CD4-positive, alpha-beta T cell (primary cell): ENCODE measurements at places on chromosomes 5 and 9. TPM values are rescaled to one million over a fixed set of nuclear protein-coding genes. Genes with fewer than 3 reads are reported as not detected.

Gene COL15A1
- total RNA-seq, result not detected

DNA sequence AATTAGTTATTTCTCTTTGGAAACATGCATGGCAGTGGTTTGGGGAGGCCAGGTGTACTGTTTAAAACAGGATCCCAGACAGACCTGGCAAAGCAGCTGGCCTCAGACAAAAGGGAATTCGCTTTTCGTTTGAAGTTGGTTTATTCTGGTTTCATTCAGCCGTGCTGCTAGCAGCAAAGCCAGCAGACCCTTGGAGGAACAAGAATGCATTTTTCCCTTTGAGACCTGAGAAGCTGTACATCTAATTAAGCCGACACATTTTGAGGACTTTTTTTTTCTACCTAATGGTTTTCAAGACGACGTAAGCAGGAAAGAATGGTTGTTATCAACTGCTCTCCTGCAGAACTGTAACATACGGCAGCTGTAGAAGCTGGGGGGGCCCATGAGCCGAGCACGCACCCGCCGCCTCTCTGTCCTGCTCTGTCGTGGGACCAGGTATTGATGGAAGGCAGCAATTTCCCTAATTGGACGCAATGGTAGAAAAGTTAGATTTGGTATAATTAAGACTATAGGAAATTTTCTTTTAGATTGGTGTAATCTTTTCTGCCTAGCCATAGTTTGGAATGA, 13.6 kb downstream of the PLEKHG4B start:
- DNase-seq, result no peak

GRCh38 chr9:133141833-133142595, 21.0 kb upstream of the RALGDS start:
- peak; percentile 83 for DNase-seq

Gene TUBB4B
- total RNA-seq, result 93.8 TPM

DNA sequence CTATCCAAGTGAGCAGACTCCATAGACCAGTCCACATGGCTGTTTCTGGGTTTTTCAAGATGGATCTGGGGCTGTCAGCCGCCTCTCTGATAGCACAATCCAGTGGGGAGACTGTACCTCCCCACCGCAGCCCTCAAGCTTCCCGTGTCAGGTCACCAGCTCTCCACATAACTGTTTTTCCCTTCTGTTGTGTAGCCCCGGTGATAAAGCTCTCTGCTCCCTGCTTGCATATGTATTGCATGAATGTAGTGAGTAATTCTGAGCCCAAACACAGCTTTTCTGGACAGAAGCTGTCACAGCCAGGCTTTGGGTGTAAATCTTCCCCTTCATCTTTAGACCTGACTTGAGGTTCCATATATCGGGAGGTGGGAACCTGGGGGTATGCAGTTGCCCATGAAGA, 23.1 kb upstream of the CFAP157 start:
- no peak for DNase-seq

Gene IFNA5
- total RNA-seq, result not detected

- DNase-seq, result no peak
Observed at GRCh38 chr5:83562071-83562606, 90.6 kb downstream of the VCAN start.

GRCh38 chr9:134895097-134895496, 14.5 kb downstream of the FCN2 start:
- no peak for DNase-seq

DNA sequence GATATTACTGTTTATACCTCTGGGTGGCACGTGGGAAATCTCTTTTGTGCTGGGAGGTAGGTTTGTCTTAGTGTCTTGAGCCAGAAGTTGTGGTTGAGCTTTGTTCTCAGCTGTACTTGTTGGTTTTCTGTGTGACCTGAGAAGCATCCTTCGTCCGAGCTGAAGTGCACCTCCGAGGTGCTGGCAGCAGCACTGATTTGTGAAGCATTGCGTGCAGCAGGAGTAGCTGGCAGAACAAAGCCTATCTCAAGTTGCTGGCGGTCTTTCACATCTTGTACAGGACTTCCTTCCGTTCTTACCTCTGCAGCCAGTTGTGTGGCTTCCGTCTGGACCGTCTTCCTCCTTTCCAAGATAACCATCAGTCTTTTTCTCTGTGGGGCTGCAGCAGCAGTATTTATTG, 4.3 kb downstream of the PRRC2B start:
- DNase-seq, result peak; percentile 89

DNA sequence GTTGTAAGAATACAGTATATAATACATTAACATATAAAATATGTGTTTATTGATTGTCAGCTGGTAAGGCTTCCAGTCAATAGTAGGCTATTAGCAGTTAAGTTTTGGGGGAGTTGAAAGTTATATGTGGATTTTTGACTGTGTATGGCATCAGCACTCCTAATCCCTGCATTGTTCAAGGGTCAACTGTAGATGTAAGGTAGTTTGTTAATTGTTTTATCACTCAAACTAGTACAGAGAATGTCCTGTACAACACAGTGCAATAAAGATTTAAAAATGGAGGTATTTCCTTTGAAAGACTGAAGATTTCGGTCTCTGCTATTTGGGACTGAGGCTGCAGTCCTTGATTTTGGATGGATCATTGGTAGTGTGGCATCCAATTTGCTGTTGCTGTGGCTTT, 484.4 kb downstream of the KDM4C start:
- no peak for DNase-seq

DNA sequence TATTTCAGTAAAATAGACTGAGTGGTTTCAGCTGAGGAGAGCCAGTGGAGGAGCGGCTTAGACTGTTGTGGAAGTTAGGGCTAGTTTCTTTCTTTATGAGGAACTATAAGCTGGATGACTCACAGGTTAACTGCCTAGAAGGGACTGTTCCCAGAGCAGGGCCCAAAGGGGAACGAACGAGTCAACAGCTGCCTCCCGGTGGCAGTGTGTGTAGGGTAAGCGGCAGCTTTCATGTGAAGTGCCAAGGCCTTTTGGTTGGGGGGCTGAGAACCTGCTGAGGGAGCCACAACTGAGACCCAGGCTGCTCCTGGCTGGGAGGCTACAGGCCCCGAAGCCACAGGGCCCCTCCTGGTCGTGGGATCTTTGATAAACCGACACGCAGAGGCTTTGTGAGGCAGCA, 7.0 kb downstream of the SQSTM1 start:
- DNase-seq, result no peak

- DNase-seq, result no peak
Observed at GRCh38 chr5:122054266-122054665, 23.8 kb downstream of the LOX start.

Gene TSSK1B
- not detected for total RNA-seq

- DNase-seq, result no peak
Observed at GRCh38 chr9:72471096-72471495, 50.3 kb upstream of the TMC1 start.

Gene CDC20B
- total RNA-seq, result not detected

Gene CD14
- 2.1 TPM for total RNA-seq

Gene EGFLAM
- not detected for total RNA-seq

DNA sequence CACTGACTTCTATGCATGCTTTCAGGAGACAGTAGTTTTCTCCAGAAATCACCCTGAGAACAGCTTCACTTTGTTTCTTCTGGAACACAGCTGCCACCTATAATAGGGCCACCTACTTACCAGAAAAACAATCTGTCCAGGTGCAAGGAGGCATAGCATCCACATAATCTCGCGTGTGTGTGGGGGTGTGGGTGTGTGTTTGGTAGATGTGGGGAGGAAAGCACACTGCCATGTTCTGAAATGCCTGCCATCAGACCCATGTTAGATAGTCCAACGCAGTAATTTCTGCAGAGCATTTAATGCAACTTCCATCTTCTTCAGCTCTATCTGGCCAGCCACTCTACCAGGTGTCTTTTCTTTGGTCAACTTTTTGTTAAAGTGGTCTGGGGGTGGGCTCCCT, 102.9 kb downstream of the ACER2 start:
- no peak for DNase-seq

GRCh38 chr5:39521098-39521860, 96.5 kb upstream of the DAB2 start:
- DNase-seq, result no peak

Gene RGMB
- total RNA-seq, result 15.8 TPM

DNA sequence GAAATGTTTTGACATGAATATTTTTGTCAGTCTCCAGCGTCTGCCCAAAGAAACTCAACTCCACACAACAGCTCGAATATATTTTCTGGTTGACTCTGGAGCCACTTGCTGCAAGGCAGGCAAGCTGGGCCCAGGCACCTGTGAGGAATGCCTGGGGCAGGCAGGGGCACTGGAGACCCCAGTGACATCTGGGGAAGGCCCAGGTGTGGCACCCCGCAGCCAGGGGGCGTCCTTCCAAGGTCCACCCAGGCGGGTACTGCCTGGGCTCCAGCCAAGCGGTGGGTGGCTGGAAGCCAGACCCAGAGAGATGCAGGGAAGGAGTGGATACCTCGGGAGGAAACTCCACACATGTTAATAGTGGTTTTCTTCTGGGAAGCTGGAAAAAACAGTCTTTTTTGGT, 125.9 kb downstream of the PHF2 start:
- no peak for DNase-seq

- no peak for DNase-seq
Observed at GRCh38 chr5:109823597-109823996, 133.9 kb downstream of the MAN2A1 start.

Gene SCAI
- 13.4 TPM for total RNA-seq

DNA sequence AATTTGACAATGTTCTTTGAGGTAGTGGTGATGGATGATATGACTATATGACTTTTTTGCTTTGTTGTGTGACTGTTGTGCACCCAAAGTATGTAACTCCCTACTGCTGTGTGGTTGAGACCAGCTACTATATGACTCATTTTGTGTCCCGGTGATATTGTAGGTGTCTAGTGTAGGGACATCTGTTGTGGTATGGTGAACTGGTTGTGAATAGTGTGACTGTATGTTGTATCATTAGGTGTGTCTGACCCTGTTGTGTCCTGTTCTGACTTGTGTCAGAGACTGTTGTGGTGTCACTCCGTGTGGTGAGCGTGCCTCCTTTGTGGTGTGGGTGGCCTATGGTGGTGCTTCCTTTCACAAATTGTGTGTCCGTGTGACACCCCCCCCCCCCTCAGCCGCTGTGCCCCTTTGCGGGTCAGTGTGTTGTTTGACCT, 11.2 kb upstream of the CXXC5 start:
- DNase-seq, result no peak

- no peak for DNase-seq
Observed at GRCh38 chr9:14057368-14058324, 256.3 kb downstream of the NFIB start.

GRCh38 chr5:176608937-176609723, 826 bp downstream of the GPRIN1 start:
- no peak for DNase-seq

- no peak for DNase-seq
Observed at GRCh38 chr5:40381676-40382363, 297.9 kb upstream of the PTGER4 start.

Gene SOX30
- total RNA-seq, result not detected

- no peak for DNase-seq
Observed at GRCh38 chr5:170611449-170612090, 107.8 kb downstream of the KCNIP1 start.

Gene SMIM32
- not detected for total RNA-seq

DNA sequence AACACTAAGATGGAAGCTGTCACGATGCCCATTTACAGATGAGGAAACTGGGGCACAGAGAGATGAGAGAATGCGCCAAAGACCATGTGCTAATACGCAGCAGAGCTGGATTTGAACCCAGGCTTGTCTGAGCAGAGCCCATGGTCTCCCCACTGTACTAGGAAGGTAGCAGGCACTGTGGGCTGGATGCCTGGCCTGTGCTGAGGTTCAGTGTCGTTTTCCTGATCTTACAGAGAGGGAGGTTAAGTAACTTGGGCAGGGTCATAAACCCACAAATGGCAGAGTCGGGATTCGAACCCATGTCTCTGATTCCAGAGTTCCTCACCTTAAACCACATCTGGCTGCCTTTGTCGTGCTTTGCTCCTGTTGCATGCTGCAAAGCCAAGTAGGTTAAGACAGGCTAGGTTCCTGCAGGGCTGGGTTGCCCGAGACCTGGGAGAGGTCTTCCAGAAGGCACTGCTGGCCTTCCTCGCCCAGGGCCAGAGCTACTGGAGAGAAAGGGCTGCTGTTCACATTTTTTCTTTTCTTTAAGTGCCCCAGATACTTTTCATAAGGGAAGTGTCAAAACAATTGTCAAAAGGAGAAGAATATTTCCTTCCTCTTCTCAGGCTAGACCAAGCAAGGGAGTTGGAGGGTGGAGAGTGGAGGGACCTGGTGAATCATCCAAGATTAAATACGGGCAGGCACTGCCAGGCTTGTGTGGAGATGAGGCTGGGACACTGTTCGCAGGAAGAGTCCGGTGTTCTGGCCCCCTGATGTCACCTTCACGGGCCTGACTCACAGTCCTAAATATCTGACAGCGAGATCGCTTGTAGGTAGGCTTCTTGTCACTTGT, 3.2 kb downstream of the NEK6 start:
- DNase-seq, result no peak

GRCh38 chr9:108950168-108950567, 16.0 kb downstream of the ABITRAM start:
- no peak for DNase-seq
